GM23338 (cell line): ENCODE measurements at places on chromosomes 1 and 21. TPM values are rescaled to one million over a fixed set of nuclear protein-coding genes. Genes with fewer than 3 reads are reported as not detected.

Gene SPRR2D
- not detected in 2 replicates for polyA plus RNA-seq

Gene ABCB10
- 3.7 and 4.7 TPM in 2 replicates for polyA plus RNA-seq

Gene C1orf94
- polyA plus RNA-seq: 4.3 and 4.9 TPM in 2 replicates

Gene AKNAD1
- polyA plus RNA-seq: not detected in 2 replicates

Gene MRAP
- 0.78 and 2.2 TPM in 2 replicates for polyA plus RNA-seq

DNA sequence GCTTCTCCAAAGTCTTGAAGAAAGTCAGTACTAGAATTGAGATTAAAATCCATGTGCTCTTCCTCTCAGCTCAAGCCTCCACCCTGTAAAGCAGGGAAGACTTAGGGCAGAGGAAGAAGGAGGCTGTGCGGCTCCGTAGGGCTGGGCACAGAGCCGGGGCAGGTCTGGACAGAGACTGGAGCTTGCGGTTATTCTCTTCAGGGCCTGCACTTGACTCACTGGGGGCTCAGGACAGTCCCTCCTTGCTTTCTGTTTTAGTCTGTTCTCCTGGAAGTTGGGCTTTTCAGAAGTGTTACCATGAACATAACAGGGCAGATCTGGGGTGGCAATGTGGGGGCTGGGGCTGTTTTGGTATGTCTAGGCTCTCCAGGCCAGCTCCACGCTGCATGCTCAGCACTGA, 21.6 kb upstream of the TRABD2B start:
- no peaks in the 10 kb centered on the region for H3K36me3 ChIP-seq
- no peak overlapping the region for H3K4me3 ChIP-seq
- no peak for DNase-seq
- H3K27ac ChIP-seq: no peak overlapping the region

DNA sequence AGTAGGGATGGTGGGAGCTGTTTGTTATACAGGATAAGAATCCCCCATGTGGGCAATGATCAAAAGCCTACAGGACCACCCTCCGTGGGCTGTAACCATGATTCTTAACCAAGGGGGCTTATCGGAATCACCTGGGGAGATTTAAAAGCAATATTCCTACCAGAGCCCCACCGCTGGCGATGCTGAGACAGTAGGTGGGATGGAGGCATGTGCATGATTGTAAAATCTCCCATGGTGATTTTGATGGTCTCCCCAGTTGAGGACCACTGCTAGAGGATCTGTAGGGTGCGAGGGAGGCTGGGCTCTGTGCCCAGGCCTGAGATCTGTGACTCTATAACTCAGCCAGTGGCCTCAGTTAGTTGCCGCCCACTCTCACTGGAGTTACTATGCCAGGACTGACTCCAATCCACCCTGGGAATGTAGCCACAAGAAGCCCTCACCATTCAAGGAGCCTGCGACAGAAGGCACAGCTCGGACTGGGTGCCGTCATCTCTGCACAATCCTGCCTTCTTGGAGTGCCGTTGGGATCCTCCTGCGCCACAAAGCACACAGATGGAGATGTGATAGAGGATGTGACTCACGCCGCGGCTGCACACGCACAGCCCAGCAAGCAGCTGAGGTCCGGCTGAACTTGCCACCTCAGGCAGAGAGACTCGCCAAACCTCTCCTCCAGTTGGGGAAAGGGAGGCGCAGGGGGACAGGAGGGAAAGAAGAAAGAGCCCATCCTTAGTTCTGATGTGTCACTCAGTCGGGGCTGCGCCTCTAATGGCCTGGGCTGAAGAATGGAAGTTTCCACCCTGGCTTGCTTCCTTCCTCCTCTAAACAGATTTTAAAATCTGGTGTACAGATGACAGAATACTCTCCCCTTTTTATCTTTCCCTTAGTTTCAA, 26.5 kb downstream of the AKNAD1 start:
- no peak overlapping the region for H3K4me3 ChIP-seq
- no peaks in the 10 kb centered on the region for H3K36me3 ChIP-seq
- no peak overlapping the region for H3K27ac ChIP-seq
- no peaks in the 10 kb centered on the region for H3K4me1 ChIP-seq
- H3K27me3 ChIP-seq: no peaks in the 10 kb centered on the region
- peak; percentile 23 for DNase-seq

GRCh38 chr1:93701629-93702028, 20.0 kb upstream of the BCAR3 start:
- H3K36me3 ChIP-seq: no peaks in the 10 kb centered on the region
- no peak overlapping the region for H3K27ac ChIP-seq
- DNase-seq: no peak
- no peaks in the 10 kb centered on the region for H3K27me3 ChIP-seq
